Calu3 (cell line): ENCODE measurements at places on chromosomes 1 and 21. TPM values are rescaled to one million over a fixed set of nuclear protein-coding genes. Genes with fewer than 3 reads are reported as not detected.

DNA sequence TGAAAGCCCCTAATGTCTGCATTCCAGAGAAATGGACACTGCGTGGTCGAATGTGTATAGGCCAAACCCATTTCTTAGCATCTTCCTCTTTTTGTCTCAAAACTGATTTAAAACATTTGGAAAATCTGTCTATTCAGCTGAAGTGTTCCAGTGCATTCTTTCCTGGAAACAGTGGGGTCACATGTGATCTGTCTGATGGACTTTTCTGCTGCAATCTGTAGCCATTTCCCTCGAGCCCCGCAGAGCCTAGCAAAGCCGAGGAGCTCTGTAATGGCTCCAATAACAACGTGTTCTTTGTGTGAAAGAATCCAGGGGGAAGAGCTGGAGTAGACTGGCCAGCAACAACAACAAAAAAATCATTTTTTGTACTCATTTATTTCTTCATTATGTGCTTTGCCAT is 329.3 kb downstream of the BARHL2 start:
- H3K4me1 ChIP-seq, result no peaks in the 10 kb centered on the region
- H3K27me3 ChIP-seq, result no peaks in the 10 kb centered on the region

DNA sequence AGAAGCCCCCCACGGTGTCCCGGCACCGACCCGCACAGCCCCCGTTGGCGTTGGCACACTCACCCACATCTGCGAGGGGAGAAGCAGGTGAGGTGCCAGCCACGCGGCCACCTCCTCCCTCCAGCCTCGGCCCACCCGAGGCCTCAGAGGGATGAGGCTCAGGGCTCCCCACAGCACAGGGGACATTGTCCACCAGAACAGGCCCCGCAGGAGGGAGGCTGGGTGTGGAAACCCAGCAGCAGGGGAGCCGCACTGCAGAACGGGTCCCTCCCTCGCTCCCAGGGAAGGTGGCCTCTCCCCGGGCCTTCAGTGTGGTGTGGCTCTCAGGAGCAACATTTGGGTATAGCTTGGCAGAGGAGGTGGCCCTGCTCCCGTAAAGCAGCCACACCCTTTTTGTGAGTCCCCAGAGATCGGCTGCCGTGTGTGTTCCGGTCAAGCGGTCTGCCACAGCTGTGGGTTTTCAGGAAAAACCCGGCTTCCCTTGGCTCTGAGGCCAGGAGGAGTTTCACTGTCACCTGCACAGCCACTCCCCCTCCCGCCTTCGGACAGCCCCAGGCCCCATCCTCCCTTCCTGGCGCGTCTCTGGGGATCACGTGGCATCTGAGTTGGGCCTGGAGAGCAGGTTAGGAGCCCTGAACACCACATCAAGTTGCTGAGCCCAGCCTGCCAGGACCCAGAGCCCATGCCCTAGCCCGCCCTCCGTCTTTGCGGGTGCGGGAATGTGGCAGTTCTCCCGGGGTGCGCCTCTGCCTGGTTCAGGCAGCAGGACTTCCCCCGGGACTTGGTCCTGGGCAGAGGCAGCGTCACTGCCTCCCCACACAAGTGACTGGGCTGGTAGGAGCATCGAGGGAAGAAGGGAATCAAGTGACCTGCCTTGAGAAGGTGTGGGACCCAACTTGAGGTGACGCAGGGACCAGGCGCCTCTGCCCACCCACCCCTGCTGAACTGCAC is 64.0 kb downstream of the MEGF6 start:
- H3K4me3 ChIP-seq, result no peak overlapping the region
- H3K36me3 ChIP-seq, result no peaks in the 10 kb centered on the region
- no peaks in the 10 kb centered on the region for H3K4me1 ChIP-seq
- H3K27me3 ChIP-seq, result no peaks in the 10 kb centered on the region
- H3K27ac ChIP-seq, result no peak overlapping the region
- no peak for DNase-seq

GRCh38 chr1:63877021-63877767 is 103.4 kb downstream of the ROR1 start:
- peak overlapping the region; percentile 21 for H3K4me3 ChIP-seq
- DNase-seq, result no peak
- H3K4me1 ChIP-seq, result peaks cover 84% of the 10 kb centered on the region
- H3K27ac ChIP-seq, result peak overlapping the region; percentile 68

GRCh38 chr1:4500441-4500840 is 154.0 kb upstream of the AJAP1 start:
- no peak overlapping the region for H3K27ac ChIP-seq
- no peak overlapping the region for H3K4me3 ChIP-seq
- DNase-seq, result no peak
- H3K4me1 ChIP-seq, result no peaks in the 10 kb centered on the region
- no peaks in the 10 kb centered on the region for H3K36me3 ChIP-seq
- no peaks in the 10 kb centered on the region for H3K27me3 ChIP-seq

DNA sequence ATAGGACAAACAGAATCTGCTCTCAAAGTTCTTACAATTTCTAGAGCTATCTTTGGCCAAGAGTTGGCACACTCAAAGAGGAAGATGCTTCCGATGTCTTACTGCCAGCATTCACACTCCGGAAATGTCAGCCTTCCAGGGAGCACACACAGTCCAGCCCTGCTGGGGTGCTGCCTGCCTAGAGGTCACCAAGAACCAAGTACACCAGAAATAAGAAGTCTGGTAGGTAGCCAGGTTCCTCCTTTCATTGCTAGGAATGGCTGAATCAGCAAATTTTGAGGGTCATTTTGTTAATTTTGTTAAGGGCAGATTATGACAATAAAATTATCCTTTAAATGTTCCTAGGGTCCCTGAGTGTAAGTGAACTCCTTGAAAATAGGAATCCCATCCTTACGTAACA is 77.5 kb downstream of the PLPP3 start:
- no peaks in the 10 kb centered on the region for H3K27me3 ChIP-seq
- H3K4me1 ChIP-seq, result no peaks in the 10 kb centered on the region
- DNase-seq, result no peak
- H3K36me3 ChIP-seq, result peaks cover 5% of the 10 kb centered on the region
- H3K4me3 ChIP-seq, result no peak overlapping the region

DNA sequence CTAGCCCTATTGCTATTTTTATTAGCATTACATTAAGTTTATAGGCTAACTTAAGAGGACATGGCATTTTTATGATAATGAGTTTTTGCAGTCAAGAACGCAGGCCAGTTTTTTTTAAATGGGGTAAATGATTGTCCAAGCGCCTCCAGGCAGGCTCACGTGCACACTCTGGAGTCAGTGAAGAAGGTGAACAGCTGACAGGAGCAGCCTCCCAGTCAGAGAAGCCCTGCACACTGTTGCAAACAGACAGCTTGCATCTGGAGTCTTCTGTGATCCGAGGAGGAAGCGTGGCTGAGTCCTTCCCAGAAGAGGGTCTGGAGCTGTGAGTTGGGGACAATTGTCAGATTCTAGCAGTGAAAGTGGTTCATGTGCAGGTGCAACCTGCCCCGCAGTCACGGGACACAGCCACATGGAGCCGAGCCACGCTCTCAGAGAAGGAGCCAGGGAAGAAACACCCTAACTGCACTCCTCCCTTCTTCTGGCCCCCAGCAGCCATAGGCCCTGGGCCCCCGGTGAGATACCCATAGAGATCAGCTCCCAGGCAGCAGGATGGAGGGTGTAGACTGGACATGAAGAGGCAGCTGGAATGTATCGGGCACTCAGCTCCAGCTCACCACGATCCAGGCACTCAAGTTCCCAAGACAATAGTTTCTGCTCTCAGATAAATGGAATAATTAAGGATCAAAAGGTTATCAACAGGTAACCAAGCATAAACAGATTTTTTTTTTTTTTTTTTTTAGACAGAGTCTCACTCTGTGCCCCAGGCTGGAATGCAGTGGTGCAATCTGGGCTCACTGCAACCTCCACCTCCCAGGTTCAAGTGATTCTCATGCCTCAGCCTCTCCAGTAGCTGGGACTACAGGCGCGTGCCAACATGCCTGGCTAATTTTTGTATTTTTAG is 26.4 kb downstream of the CAPN2 start:
- peak overlapping the region; percentile 95 for H3K27ac ChIP-seq
- peak; percentile 77 for DNase-seq
- no peaks in the 10 kb centered on the region for H3K27me3 ChIP-seq
- peak overlapping the region; percentile 62 for H3K4me3 ChIP-seq

GRCh38 chr1:47562799-47563198 is 125.0 kb downstream of the FOXD2 start:
- peaks cover 10% of the 10 kb centered on the region for H3K36me3 ChIP-seq
- no peak overlapping the region for H3K4me3 ChIP-seq
- H3K4me1 ChIP-seq, result peaks cover 53% of the 10 kb centered on the region

ERG gene
- total RNA-seq, result not detected in 2 replicates

DNA sequence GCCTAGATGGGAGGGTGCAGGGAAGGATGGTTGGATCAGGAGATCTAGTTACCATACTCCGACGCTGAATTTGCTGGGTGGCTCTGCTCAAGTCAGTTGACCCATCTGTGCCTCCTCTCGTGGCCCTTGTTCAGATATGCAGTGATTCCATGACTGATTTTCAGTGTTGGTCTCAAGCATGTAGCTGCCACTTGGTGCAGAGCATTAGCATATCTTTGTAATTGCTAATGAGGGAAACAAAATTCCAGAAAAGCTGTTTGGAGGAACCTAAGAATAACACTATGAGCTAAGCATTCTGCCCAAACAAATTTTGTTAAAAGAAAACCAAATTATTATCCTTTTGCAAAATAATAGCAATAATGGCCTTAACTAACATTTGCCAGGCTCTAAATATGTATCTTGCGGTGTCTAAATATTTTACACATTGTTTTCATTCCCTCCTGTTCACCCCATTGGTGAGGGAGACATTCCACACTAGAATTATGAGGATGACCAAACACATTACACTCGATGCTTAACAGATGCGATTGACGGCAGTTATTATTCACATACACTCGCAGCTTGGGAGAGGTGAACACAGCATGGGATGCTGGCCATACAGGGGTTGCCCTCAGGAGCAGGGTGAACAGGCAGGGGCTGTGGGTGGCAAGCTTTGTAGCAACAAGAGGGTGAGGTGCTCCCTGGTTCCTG is 69.1 kb downstream of the KCNJ15 start:
- no peaks in the 10 kb centered on the region for H3K36me3 ChIP-seq
- no peak overlapping the region for H3K4me3 ChIP-seq

DNA sequence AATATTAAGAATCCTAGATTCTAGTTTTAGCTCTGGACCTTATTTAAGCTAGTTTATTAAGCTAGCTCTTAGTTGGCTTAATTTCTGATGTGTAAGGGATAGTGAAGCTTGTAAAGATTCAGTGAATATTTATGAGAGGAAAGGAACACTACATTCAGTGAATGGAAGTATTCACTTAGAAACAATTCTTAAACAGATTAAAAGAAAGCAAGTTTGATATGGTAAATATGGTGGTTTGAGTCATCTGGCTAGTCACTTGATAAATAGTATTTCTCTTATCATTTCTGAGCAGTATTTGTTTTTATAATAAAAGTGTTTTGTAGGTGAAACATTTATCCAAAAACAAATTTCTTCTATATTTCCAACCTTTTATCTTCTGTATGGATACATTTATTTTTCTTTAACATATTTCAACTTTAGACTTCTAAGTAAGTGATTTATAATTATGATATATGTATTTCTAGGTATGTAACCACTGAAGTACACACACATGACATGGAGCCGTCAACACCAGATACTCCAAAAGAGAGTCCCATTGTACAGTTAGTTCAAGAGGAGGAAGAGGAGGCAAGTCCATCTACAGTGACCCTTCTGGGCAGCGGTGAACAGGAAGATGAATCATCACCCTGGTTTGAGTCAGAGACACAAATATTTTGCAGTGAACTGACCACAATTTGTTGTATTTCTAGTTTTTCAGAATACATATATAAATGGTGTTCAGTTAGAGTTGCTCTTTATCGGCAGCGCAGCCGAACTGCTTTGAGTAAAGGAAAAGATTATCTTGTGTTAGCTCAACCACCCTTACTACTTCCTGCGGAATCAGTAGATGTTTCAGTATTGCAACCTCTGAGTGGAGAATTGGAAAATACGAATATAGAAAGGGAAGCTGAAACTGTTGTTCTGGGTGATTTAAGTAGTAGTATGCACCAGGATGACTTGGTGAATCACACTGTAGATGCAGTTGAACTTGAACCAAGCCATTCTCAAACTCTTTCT is 55.6 kb downstream of the SUCO start:
- DNase-seq, result peak; percentile 69
- H3K27me3 ChIP-seq, result no peaks in the 10 kb centered on the region
- peak overlapping the region; percentile 60 for H3K4me3 ChIP-seq
- H3K4me1 ChIP-seq, result peaks cover 49% of the 10 kb centered on the region
- H3K36me3 ChIP-seq, result peaks cover 42% of the 10 kb centered on the region
- H3K27ac ChIP-seq, result peak overlapping the region; percentile 96

GPR37L1 gene
- 0.12 and 0.22 TPM in 2 replicates for total RNA-seq

DNA sequence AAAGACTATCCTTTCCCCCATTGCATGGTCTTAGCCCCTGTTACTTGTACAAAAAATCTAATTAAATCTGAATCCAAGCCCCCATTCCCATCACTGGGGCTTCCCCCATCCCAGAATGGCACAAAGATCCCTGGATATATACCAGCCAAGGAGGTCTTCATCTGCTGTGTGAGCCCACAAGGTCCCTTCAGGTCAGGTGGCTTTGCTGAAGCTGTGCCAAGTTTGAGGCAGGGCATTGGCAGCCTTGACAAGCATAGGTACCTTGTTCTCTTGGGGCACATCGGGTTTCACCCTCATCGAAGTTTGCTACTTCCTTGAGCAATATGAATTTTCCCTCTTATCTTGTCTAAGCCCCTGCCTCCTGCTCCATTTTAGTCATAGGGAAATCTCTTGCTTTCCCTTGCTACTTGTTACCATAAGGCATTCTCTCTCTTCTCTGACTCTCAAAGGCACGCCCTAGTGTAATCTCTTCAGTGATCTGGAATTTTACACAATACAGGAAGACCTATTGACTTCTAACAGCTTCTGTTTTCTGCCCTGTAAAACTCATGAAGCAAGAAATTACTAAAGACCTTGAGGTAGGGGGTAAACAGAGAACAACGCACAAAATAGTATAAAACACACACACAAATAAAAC is 71.4 kb upstream of the COG2 start:
- peaks cover 19% of the 10 kb centered on the region for H3K36me3 ChIP-seq
- no peaks in the 10 kb centered on the region for H3K27me3 ChIP-seq
- H3K27ac ChIP-seq, result peak overlapping the region; percentile 87

THEMIS2 gene
- 5.9 and 11.3 TPM in 2 replicates for total RNA-seq

GRCh38 chr1:106185089-106185488 is 871.4 kb upstream of the PRMT6 start:
- H3K27ac ChIP-seq, result no peak overlapping the region
- no peaks in the 10 kb centered on the region for H3K36me3 ChIP-seq
- DNase-seq, result no peak
- H3K4me1 ChIP-seq, result no peaks in the 10 kb centered on the region
- no peak overlapping the region for H3K4me3 ChIP-seq
- H3K27me3 ChIP-seq, result no peaks in the 10 kb centered on the region

CLDN19 gene
- total RNA-seq, result not detected in 2 replicates

DNA sequence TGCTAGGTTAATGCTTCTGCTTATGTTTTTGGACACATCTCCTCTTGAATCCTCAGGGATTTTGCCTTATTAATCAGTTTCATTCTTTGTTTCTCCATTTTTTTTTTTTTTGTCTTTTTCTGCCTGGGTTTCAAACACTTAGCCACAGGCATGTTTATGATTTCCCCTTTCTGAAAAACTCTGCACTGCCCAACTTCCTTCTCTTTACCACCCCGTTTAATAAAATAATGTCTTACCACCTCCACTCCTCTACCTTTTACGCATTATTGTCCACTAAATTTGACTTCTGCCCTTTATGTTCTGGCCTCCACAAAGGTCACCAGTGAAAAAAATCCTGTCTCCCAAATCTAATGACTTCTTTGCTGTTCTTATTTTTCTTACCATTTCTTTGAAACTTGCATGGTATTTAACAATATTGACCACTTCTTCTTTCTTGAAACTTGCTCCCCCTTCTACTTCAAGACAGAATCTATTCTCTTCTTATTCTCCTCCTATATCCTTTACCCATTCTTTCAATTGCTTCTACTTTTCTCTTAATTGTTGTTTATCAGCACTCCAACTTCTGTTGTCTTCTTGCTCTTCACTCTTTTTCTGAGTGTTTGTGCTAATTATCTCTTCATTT is 150.3 kb downstream of the TNFSF18 start:
- H3K36me3 ChIP-seq, result peaks cover 7% of the 10 kb centered on the region
- H3K4me3 ChIP-seq, result no peak overlapping the region
